ENCODE measurements at places on chromosomes 1 and 21.

- no peak for DNase-seq
Measured at GRCh38 chr1:67888216-67889106, 55.2 kb upstream of the GNG12 start.

GRCh38 chr1:206013026-206013795 is 10.0 kb upstream of the RAB7B start:
- no peak for DNase-seq

DNA sequence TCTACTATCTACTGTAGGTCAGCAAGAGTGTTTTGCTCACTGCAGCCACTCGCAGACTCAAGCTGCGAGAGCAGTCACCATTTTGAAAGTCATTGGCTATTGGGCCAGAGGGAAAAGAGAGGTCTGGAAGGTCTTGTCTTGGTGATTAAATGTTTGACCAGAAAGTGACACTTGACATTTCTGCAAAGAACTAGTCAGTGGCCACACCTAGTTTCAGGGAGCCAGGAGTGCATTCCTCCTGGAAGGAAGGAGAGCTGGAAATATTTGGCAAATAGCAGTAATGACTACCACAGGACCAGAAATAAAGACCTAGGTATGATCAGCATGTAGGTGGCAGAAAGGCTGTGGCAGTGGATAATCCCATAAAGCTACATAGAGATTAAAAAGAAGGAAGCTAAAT is 440.0 kb upstream of the PLXNA2 start:
- DNase-seq = no peak

DNA sequence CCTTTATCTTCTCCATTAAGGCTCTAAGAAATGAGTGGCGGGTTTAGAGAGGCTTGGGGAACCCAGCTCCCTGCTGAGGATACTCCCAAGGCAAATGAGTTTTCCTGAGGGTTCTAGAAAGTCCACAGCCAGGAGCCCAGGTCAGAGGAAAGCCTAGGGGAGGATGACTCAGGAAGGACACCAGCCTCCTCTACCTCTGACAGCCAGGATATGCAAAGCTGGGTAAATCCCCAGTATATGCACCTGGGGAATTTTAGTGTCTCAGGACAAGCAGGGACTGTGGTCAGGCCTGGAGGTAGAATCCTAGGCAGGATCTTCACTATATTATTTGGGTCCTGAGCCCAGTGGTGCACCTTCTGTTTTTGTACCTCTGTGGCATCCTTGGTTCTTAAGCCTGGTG is 23.5 kb upstream of the WNT4 start:
- no peak for DNase-seq

GRCh38 chr1:244992833-244993232 is 128.5 kb upstream of the HNRNPU start:
- DNase-seq = no peak

GRCh38 chr1:151501474-151501873 is 9.7 kb upstream of the CGN start:
- DNase-seq = no peak

- no peak for DNase-seq
Measured at GRCh38 chr1:41371630-41372599, 10.7 kb downstream of the FOXO6 start.

DNA sequence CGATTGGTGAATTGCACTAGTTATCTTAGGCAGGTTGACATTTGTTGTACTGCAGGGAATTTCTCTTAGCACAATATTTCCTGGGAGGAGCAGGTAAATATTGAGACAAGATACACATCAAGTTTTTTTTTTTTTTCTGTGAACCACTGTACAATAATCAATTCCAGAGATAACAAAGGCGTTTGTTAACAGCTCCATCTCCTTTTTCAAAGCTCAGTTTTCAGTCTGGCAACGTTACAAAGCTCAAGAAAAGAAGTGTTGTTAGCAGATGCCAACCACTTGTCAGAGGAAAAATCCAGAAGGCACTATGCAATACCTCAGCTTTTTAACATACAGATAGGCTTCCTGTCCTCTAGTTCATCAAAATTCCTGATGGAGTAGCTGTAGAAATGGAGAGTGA is 40.9 kb upstream of the DAB1 start:
- no peak for DNase-seq
